ENCODE measurements at places on chromosomes 2 and 18. TPM values are rescaled to one million over a fixed set of nuclear protein-coding genes. Genes with fewer than 3 reads are reported as not detected.
A peak's percentile ranks its signal among the peaks of the same experiment; 100 is the strongest.

GRCh38 chr2:46350029-46350689 lies 53.0 kb downstream of the EPAS1 start:
- peak overlapping the region; percentile 54 for H3K27ac ChIP-seq
- H3K4me1 ChIP-seq = peaks cover 18% of the 10 kb centered on the region
- no peak overlapping the region for H3K4me3 ChIP-seq
- H3K36me3 ChIP-seq = peaks cover 25% of the 10 kb centered on the region

DNA sequence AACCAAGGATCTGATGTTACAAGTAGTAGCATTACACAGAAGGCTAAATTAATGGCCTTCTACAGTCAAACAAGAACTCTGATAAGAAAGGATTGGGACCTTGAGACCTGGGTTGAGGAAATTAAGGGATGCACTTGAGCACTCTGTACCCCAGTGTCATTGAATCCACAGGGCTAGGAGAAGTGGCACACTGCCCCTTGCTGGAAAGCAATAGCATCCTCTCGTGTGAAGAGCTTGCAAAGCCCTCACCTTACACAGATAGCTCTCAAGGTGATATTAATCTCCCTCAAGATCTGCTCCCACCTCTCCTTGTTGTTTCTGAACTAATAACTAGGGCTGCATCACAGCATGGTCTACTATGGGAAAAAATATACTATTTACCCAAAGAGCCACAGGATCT lies 26.5 kb upstream of the CHST9 start:
- no peaks in the 10 kb centered on the region for H3K4me1 ChIP-seq
- no peak overlapping the region for H3K27ac ChIP-seq
- no peaks in the 10 kb centered on the region for H3K36me3 ChIP-seq
- DNase-seq = no peak
- no peak overlapping the region for H3K4me3 ChIP-seq

DNA sequence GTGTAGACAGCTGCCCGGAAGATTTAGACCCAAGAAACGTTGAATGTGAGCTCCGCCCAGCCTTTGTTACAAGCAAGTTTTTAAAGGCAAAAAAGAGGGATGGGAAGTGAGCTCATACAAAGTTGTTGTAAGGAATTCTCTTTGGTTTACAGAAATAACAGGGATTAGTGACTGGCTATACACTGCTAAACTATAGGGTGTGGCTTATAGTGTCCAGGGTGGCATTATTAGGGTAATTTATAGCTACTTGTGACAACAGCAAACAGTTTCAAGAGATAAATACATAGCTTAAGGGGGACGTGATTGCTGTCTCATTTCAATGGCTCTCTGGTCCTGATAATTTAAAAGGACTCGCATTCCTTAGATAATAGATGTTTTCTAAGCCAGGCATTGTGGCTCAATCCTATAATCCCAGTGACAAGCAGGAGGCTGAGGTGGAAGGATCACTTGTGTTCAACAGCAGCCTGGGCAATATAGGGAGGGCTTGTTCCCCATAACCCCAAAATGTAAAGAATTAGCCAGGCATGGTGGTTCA lies 66.5 kb upstream of the TGIF1 start:
- no peak overlapping the region for H3K4me3 ChIP-seq
- H3K27ac ChIP-seq = no peak overlapping the region
- H3K4me1 ChIP-seq = no peaks in the 10 kb centered on the region
- DNase-seq = no peak
- no peaks in the 10 kb centered on the region for H3K36me3 ChIP-seq

GRCh38 chr2:229955663-229956062 lies 33.4 kb downstream of the FBXO36 start:
- no peaks in the 10 kb centered on the region for H3K36me3 ChIP-seq
- no peaks in the 10 kb centered on the region for H3K27me3 ChIP-seq
- no peak overlapping the region for H3K27ac ChIP-seq
- no peak overlapping the region for H3K4me3 ChIP-seq
- H3K4me1 ChIP-seq = no peaks in the 10 kb centered on the region
- no peak for DNase-seq

DNA sequence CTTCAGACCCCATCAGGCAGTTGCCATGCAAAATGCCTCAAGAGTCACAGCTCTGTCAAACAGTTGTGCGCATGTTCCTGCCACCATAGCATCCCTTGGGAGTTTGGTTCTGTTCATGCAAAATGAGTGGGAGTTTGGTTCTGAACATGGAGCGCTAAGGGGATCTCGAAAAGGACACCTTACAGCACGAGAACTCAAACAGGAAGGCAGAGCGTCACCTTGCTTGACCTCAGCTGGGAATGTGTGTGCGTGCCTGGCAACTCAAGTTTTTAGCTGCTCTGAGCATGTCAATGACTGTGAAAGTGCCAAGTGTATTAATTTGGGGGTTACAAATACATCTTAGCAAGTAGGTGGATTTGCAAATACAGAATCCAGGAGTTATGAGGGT lies 16.6 kb downstream of the MALL start:
- H3K36me3 ChIP-seq = no peaks in the 10 kb centered on the region
- no peak overlapping the region for H3K27ac ChIP-seq
- no peak overlapping the region for H3K4me3 ChIP-seq
- H3K4me1 ChIP-seq = peaks cover 7% of the 10 kb centered on the region
- no peak for DNase-seq
- no peaks in the 10 kb centered on the region for H3K27me3 ChIP-seq

GRCh38 chr2:20620271-20620681 lies 30.6 kb downstream of the HS1BP3 start:
- no peaks in the 10 kb centered on the region for H3K27me3 ChIP-seq
- DNase-seq = peak; percentile 29
- H3K4me3 ChIP-seq = no peak overlapping the region
- H3K36me3 ChIP-seq = peaks cover 30% of the 10 kb centered on the region
- peak overlapping the region; percentile 27 for H3K27ac ChIP-seq

DNA sequence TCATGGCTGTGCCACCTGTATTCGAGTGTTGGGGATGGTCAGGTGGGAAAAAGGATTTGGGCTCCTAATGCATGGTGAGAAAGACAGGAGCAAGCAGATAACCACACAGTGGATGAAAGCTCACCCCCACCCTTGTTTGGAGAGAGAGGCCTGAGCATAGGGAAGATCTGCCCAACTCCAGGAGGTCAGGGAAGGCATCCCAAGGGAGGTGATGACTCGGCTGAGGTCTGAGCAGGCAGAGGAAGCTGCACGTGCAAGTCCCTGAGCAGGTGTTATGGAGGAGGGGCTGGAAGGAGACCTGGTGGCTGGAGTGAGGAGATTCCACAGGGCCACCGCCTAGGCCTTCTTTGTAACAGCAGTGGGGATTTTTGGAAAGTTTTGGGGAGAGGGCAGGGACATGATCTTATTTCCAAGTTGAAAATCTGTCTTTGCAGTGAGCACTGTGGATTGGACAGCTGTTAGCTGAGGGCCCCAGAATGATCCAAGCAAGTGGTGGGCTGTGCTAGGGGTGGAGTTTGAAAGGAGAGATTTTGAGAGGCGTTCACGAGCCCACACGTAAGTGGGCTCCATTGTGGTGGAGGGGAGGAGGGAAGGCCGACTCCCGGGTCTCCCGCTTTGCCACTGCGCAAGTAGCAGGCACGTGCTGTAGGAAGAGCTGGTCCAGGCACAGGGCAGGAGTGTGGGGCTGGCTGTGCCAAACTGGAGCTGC lies 228.5 kb downstream of the GLI2 start:
- no peaks in the 10 kb centered on the region for H3K4me1 ChIP-seq
- no peaks in the 10 kb centered on the region for H3K36me3 ChIP-seq
- no peak overlapping the region for H3K4me3 ChIP-seq
- no peak overlapping the region for H3K27ac ChIP-seq
- no peak for DNase-seq

GRCh38 chr2:231648579-231649174 lies 56.0 kb downstream of the TEX44 start:
- H3K27me3 ChIP-seq = no peaks in the 10 kb centered on the region
- peak; percentile 72 for DNase-seq
- no peaks in the 10 kb centered on the region for H3K36me3 ChIP-seq
- H3K4me1 ChIP-seq = peaks cover 14% of the 10 kb centered on the region
- H3K4me3 ChIP-seq = no peak overlapping the region

DNA sequence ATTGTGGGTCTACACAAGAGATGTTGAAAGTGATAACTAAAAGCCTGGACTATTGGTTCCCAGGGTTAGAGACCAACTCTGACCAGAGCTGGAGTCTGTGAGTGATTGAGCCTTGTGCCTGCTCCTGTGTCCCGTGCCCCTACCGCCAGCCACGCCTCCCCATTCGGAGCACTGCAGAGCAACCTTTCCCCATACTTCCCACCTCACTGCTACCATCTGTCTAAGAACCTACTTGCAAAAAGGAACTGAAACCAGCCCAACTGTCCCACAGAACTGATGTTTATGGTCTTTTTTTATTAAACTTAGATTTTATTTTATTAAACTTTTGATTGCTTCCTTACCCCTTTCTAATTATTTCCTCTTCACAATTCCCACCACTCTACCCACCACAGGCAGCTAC lies 300.3 kb upstream of the MGAT5 start:
- H3K36me3 ChIP-seq = no peaks in the 10 kb centered on the region
- H3K4me1 ChIP-seq = no peaks in the 10 kb centered on the region
- no peak for DNase-seq
- no peaks in the 10 kb centered on the region for H3K27me3 ChIP-seq
- no peak overlapping the region for H3K27ac ChIP-seq

- no peaks in the 10 kb centered on the region for H3K4me1 ChIP-seq
- no peaks in the 10 kb centered on the region for H3K36me3 ChIP-seq
- no peaks in the 10 kb centered on the region for H3K27me3 ChIP-seq
- no peak overlapping the region for H3K27ac ChIP-seq
These were observed 185.9 kb downstream of the PDE1A start for GRCh38 chr2:182240862-182241371.

- H3K4me1 ChIP-seq = peaks cover 28% of the 10 kb centered on the region
- H3K4me3 ChIP-seq = no peak overlapping the region
- H3K27me3 ChIP-seq = no peaks in the 10 kb centered on the region
- H3K27ac ChIP-seq = no peak overlapping the region
These were observed 104.9 kb downstream of the CERS6 start for GRCh38 chr2:168560817-168561499.

DNA sequence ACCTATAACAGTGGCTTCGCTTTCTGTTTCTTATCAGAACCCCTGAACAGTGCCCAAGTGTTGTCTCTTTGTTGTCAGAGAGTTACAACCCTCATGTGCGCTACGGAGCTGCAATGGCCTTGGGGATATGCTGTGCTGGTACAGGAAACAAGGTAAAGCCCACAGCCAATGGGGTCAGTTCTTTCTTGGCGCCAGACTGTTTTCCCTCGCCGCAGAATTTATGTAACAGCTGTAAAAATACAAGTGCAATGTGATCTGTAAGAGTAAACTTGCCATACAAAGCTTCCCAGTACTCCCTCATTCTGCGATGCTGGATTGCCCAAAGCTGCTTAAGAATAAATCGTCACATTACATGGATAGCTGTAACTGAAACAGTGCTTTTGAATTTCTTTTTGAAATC lies 13.9 kb upstream of the HTR2B start:
- no peak for DNase-seq
- H3K4me1 ChIP-seq = peaks cover 19% of the 10 kb centered on the region
- H3K4me3 ChIP-seq = no peak overlapping the region
- H3K27ac ChIP-seq = no peak overlapping the region
- no peaks in the 10 kb centered on the region for H3K27me3 ChIP-seq
- peaks cover 15% of the 10 kb centered on the region for H3K36me3 ChIP-seq

- H3K36me3 ChIP-seq = no peaks in the 10 kb centered on the region
- H3K27me3 ChIP-seq = no peaks in the 10 kb centered on the region
- no peak for DNase-seq
- H3K4me1 ChIP-seq = no peaks in the 10 kb centered on the region
- H3K27ac ChIP-seq = no peak overlapping the region
- H3K4me3 ChIP-seq = no peak overlapping the region
These were observed 27.5 kb upstream of the LDLRAD4 start for GRCh38 chr18:13191031-13191430.

GRCh38 chr2:100780203-100781008 lies 39.5 kb upstream of the NPAS2 start:
- H3K27ac ChIP-seq = no peak overlapping the region
- H3K4me1 ChIP-seq = no peaks in the 10 kb centered on the region
- no peaks in the 10 kb centered on the region for H3K36me3 ChIP-seq
- H3K27me3 ChIP-seq = no peaks in the 10 kb centered on the region
- H3K4me3 ChIP-seq = no peak overlapping the region
- DNase-seq = no peak

DNA sequence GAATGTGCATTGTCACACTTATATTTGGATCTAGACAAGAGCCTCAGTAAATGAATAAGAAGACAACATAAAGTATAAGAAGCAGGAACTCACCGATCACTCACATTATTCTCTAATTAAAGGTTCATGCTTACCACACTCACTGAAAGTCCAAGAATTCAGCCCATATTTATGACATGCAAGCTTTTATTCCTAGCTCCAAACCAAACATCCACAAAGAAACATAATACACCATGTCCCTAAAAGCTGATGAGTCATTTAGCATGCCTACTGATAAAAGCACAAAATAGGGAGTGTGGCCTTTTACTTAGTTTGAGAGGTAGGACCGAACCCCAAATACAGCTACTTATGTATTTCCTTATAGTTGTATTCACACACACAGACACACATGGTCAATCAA lies 1094.6 kb upstream of the CDH2 start:
- no peak overlapping the region for H3K4me3 ChIP-seq
- no peaks in the 10 kb centered on the region for H3K27me3 ChIP-seq
- H3K4me1 ChIP-seq = no peaks in the 10 kb centered on the region
- H3K27ac ChIP-seq = no peak overlapping the region
- DNase-seq = no peak
- no peaks in the 10 kb centered on the region for H3K36me3 ChIP-seq

GRCh38 chr2:240514631-240515030 lies 43.2 kb downstream of the ANKMY1 start:
- H3K4me1 ChIP-seq = no peaks in the 10 kb centered on the region
- no peak overlapping the region for H3K27ac ChIP-seq
- DNase-seq = no peak
- H3K4me3 ChIP-seq = no peak overlapping the region

DNA sequence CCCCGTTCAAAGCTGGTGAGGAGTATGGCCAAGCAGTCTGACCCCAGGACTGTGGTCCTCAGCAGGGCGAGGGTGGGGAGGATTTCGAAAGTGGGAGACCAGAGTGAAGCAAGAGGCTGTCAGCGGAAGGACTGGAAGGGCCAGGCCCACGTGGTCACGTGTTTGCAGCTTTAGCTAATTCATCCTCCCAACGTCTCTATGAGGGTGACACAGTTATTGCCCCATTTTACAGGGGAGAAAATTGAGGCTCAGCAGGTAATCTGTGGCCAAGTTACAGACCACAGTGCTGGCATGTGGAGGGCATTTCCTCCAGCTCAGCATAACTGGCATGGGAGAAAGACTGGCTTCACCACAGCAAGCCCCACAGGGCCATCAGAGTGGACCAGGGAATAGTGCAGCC lies 45.4 kb upstream of the LTBP1 start:
- H3K4me3 ChIP-seq = no peak overlapping the region
- H3K4me1 ChIP-seq = peaks cover 4% of the 10 kb centered on the region
- H3K27ac ChIP-seq = no peak overlapping the region
- DNase-seq = no peak
- no peaks in the 10 kb centered on the region for H3K36me3 ChIP-seq

Gene TXNL1
- polyA plus RNA-seq = 186 TPM

Gene IDH1
- 42.6 TPM for polyA plus RNA-seq

Gene TEKT4
- not detected for polyA plus RNA-seq

Gene CCDC150
- polyA plus RNA-seq = 0.34 TPM

Gene OTX1
- polyA plus RNA-seq = not detected

Gene RAB31
- polyA plus RNA-seq = 3.0 TPM

Gene FAM237A
- not detected for polyA plus RNA-seq

Gene KHK
- 2.9 TPM for polyA plus RNA-seq

Gene FZD7
- polyA plus RNA-seq = 1.8 TPM

Gene C1QL2
- polyA plus RNA-seq = 0.03 TPM

Gene GPR35
- 0.89 TPM for polyA plus RNA-seq

Gene CRYGA
- not detected for polyA plus RNA-seq

Gene PRSS56
- 0.82 TPM for polyA plus RNA-seq

Data from psoas muscle (tissue), 8 donors.